ENCODE measurements at places on chromosomes 2 and 18.

DNA sequence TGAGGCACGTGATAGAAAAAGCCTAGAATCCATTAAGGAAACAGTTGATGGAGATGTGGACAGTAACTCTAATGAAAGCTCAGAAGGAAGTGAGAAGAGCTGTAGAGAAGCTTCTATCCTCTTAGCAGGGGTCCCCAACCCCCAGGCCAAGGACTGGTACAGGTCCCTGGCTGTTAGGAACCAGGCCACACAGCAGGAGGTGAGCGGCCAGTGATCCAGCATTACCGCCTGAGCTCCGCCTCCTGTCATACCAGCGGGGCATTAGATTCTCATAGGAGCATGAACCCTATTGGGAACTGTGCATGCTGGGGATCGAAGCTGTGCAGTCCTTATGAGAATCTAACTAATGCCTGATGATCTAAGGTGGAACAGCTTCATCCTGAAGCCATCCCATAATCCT, 8.7 kb upstream of the IMP4 start:
- DNase-seq: no peak

DNA sequence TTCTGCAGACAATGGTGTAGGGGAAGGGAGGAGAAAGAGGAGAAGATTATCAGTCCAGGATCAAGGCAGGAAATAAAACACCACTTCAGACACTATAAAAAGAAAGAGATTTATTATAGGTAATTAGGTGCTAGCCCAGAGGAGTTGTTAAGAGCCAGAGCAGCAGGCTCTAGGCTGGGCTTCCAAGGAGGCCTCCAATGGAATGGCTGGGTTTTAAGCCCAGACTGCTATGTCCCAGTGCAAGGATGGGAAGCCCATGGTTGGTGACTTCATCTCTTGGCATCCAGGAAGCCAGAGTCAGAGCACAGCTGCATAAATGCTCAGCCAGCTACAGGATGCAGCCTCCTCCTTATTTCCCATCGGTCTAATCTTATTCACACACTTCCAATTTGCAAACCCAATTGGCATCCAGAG, 95.6 kb downstream of the LAMA3 start:
- DNase-seq: no peak

DNA sequence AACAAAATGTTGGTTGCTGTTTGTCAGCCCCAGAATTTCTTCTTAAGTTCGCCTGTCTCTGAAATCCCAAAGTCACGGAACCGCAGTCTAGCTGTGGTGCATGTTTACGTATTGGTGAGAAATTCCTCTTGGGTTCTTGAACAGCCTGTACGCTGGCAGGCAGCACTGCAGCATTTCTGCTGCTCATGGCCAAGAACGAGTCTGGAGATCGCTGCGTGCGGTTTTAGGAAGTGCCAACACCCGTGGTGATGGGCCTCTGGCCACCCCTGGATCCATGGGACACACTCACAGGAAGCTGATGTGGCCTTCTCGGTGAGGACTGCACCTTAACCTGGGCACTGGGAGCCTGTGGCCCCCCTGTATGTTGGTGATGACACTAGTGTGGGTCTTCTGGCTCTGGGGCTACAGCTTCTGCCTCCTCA, 23.7 kb downstream of the ASB1 start:
- DNase-seq: no peak

GRCh38 chr2:161355106-161355505, 46.9 kb downstream of the PSMD14 start:
- DNase-seq: no peak

- DNase-seq: no peak
Measured at GRCh38 chr2:105394951-105395611, 3.8 kb downstream of the FHL2 start.

DNA sequence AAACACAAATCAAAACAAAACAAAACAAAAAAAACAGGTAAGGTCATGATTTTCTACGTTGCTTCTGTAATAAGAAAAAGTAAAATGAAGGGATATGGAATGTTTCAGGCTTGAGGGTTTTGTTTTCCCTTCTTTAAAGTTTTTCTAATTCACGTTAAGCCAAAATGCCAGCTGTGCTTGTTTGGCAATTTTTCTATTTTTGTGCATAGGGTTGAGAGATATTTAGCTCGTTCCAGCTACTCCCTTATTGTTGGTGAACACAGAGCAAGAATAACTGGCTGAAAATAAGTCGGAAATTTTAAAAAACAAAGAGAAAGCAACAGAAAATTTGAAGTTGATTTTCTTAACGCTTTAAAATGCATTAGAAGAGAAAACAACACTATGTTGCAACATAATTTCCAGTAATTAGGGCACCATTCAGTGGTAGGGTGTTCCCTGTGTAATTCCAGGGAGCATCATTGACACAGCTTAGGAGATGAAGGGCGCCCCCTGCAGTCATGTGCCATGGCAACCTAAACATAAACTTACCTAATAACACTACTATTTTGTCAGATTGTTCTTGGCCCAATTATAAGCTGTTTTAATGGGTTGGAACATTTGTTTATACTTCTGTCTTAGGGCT, 99.5 kb downstream of the DTNA start:
- DNase-seq: no peak

DNA sequence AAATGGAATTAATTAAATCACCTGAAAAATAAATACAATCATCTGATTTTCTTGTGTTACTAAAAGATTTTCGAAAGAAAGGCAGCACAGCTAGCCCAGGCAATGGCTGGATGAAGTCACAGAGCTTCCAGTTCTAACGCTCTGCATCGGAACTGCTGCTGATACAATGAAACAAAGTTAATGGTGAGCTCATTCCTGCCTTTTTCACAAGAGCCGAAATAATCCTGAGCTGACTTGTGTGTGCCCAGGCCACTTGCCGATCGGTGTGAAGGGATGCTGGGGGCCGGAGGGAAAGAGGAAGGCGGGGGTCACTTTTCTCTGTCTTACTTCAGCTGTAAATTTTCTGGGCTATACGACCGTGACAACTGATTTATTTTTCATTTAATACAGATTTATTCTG, 149.5 kb downstream of the INO80D start:
- no peak for DNase-seq

DNA sequence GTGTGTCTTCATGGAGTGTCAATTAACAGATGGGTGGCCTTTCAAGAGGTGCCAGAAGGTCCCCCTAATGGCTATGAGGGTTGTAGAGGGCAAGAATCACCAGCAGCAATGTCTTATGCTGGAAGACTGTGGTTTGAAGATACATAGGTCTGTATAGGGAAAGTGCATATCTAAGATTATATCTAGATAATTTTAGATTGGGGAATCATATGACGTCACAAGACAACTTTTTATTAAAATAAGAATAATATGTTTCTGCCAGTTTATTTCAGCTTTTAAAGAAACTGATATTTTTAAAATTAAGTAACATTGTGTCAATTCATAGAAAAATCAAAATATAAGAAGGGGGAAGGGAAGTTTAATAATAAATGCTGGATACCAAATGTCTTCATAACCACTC, 162.3 kb downstream of the TTN start:
- DNase-seq: no peak

DNA sequence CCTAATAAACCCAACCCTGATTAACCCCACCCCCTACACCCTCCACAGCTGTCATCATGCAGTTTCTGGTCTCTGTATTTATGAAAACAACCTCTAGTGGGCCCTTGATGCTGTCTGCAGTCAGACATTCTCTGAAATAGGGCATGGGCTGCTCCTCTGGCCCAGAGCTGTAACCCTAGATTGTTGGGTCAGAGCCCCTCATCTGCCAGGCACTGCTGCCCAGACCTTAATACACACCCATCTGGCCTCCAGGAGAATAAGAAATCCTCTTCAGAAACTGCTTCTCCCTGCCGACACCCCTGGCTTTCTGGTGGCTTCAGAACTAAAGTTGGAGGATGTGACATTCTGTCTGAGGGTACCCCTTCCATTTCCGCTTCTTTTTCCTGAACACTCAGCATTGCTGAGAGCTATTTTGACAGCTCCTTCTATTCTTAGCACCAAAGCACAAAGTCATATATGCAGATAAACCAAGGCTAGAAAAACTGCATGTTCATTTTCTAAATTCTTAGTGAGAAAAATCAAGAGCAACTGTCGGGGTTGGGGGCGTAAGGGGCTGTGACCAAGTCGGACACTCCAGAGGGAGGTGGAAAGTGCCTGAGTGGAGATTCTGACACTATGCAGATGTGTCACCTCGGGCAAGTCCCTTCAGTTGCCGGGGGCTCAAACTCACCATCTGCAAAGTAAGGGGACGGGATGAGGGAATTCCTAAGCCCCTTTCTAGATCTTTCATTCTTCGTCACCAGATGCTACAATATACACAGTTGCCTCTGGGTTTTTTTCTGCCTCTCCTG, 28.7 kb downstream of the SRSF7 start:
- DNase-seq: peak; percentile 70

GRCh38 chr2:229350117-229350805, 79.2 kb upstream of the PID1 start:
- DNase-seq: no peak

GRCh38 chr2:206611191-206611590, 31.1 kb upstream of the FAM237A start:
- DNase-seq: no peak

- DNase-seq: no peak
Measured at GRCh38 chr2:159907909-159908308, 109.9 kb upstream of the CD302 start.

DNA sequence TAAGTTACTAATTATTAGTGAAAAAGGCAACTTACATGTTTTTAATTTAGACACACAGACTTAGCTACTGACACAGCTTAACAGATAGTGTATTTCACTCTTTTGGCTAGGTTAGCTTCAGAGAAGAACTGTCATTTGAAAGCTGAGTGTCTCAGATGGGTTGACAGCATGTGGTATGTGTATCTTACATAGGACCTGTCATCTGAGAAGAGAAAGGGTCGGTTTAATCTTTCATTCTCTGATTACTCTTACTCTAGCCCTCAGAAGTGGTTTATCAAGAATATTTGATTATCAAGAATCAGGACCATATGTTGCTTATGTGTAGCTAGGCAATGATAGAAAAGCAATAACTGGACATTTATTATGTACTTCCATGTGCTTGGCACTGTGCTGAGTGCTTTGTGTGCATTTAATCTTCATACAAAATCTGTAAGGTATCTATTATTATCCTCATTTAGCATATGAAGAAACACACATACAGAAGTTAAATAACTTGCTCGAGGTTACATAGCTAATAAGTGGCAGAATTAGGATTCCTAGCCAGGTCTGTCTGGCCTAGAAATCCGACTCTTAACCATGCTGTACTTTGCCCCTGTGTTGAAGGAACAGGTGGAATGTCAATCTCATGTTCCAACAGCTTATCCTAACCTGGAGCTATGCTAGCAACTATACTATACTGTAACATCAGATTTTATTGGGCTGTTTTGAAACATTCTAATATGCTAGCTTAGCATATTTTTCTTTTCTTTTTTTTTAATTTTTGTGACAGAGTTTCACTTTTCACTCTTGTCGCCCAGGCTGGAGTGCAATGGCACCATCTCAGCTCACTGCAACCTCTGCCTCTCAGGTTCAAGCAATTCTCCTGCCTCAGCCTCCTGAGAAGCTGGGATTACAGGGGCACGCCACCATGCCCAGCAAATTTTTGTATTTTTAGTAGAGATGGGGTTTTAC, 28.4 kb downstream of the CFLAR start:
- no peak for DNase-seq

DNA sequence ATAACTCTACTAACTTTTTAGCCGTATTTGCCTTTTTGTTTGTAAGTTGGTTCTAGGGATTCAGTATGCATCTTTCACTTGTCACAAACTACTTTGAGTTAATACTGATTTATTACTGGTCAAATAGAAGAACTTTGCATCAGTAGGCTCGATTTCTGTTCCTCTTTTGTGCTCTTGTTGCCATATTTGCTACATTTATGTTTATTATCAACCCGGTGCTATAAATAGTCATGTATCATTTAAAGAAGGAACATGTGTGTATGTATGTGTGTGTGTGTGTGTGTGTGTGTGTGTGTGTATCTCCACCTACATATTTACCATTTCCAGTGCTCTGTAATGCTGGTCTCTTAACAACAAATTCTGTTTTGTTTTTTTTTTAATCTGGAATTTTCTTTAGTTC, 79.6 kb upstream of the B3GNT7 start:
- no peak for DNase-seq

DNA sequence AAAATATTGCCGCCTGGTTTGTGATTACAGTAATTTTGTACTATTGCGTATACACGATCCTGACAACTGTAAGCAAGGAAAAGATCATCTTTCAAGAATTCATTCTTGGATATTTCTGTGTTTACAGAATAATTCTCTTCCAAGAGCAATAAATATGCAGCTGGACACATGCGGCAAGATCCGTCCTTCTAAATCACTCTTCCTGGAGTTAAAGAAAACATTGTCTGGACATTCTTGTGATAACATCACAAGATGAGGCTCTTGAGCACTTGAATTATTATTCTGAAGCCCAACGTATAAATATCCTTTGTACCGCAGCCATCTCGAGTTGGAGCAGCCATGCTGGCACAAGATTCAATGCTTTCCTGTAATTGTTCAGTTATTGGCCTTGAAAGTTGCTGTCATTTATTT, 9.9 kb downstream of the FHL2 start:
- DNase-seq: no peak

- DNase-seq: no peak
Measured at GRCh38 chr2:207164006-207164831, 1.5 kb downstream of the KLF7 start.

DNA sequence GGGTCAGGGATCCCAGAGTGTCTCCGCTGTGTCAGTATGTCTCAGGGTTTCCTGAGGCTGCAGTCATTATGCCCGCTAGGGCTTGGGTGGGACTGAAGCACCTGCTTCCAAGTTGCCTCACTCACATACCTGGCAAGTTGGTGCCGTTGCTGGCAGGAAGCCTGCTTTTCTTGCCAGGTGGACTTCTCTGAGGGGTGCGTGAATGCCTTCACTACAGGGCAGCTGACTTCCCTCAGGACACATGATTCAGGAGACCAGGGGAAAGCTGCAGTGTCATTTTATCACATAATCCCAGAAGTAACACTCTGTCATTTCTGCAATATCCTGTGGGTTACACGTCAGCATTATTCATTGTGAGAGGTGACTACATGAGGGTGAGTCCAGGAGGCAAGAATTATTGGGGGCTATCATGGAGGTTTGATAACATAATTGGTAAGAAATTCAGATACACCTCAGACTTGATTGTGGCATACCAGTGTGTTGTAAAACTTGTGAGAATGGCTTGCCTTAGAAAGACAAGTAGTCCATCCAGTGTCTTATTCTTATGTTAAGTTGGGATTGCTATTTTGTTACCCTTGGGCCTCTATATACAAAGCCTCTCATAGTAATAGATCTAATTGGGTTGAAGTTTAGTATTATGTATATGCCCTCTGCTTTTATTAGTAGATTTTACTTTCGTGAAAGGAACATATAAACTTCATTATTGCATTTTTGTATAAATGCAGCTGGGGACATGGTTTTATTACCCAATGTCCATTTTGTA, 44.1 kb downstream of the NEDD4L start:
- DNase-seq: peak; percentile 20

DNA sequence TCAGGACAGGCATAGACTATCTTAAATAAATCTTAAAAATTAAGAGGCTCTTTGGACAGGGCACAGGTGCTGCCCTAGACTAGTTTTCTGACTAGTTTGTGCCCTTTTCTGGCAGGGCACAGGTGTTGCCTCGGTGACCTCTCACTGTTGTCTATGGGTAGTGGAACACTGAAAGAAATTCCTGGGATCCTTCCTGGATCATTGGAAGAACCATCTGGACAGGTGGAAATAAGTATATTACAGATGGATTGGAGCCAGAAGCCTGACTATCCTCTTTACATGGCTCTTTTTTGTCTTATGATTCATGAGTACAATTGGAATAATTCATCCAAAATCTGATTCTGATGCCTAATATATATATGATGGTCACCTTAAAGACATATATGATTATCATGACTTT, 286.6 kb downstream of the RIT2 start:
- no peak for DNase-seq

GRCh38 chr2:97669448-97669847, at the start of gene C2orf92:
TSS of gene C2orf92 (plus strand) at chr2:97669713. CDS start at chr2:97669789, 76 bp downstream.
- DNase-seq: no peak

- DNase-seq: no peak
Measured at GRCh38 chr18:31610286-31611205, 18.9 kb downstream of the TTR start.
